Osteoblast (primary cell): ENCODE measurements at places on chromosomes 3 and 15.

DNA sequence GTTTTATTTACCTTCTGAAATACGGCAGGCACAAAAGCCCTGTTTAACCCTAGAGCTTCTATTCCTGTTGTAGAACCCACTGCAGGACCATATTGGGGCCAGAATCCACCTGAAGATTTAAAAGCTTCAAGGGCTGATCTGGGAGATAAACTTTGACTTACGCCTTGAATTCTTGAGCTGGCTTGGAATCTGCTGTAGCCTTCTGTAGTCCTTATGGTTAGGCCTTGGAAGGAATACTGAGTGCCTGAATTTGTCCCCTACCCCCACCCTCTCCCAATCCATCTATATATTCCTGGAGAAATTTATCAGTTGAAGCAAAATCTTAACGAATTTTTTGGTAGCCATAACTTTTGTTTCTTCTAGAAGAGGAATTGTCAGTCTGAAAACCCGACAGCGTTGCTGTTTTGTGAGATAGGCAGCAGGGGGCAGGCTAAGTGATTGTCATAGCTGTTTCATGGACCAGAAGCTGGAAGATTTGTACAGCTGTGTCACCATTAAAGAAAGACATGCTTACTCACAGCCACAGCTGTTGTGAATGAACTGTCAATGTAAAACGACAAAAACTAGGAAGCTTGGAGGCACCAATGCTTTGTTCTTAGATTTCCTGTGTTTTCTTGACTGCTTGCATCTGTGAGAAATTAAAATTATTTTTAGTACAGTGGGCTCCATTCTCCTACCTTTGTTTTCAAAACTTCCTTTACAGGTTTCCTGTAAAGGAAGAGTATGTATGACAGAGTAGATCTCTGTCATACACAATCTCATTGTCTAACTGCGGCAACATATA, 12.8 kb downstream of the LXN start:
- DNase-seq, result no peak

GRCh38 chr15:45801543-45801942, 166.7 kb downstream of the SQOR start:
- no peak for DNase-seq

- no peak for DNase-seq
Observed at GRCh38 chr15:96894659-96895058, 564.2 kb downstream of the NR2F2 start.

GRCh38 chr3:186138272-186138981, 29.5 kb upstream of the ETV5 start:
- no peak for DNase-seq

- no peak for DNase-seq
Observed at GRCh38 chr3:120324190-120324589, 25.0 kb downstream of the LRRC58 start.

GRCh38 chr15:67762610-67763368, 62.5 kb upstream of the SKOR1 start:
- DNase-seq, result no peak

GRCh38 chr15:63699101-63699785, 102.1 kb downstream of the FBXL22 start:
- no peak for DNase-seq

- no peak for DNase-seq
Observed at GRCh38 chr3:122443090-122443489, 27.2 kb upstream of the WDR5B start.

DNA sequence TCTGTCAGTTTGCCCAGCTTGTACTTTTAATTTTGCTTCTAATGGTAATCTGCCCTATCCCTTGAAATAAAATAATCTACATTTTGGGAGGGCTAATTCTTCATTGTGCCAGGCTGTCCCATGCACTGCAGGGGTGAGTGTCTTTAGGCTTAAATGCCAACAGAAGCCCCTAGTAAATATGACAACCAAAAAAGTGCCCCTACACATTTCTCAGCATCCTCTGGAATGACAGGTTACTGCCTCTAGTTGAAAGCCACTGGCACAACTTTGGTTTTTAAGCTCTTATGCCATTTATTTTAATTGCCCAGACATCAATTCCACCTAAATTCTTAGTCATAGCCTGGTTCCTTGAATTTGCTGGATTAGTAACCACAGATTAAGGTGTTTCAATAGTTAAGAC, 3.4 kb downstream of the EPM2AIP1 start:
- DNase-seq, result no peak
